ENCODE measurements at places on chromosomes 7 and 10.

- DNase-seq = no peak
Observed at GRCh38 chr10:12191715-12192114, 4.0 kb downstream of the NUDT5 start.

- no peak for DNase-seq
Observed at GRCh38 chr7:88314061-88314491, 7.4 kb upstream of the STEAP4 start.

- DNase-seq = peak; percentile 82
Observed at GRCh38 chr10:43931308-43931930, 282.7 kb upstream of the ZNF32 start.

- DNase-seq = peak; percentile 78
Observed at GRCh38 chr7:47795631-47796030, 152.6 kb downstream of the PKD1L1 start.

GRCh38 chr7:1810961-1811849 lies 141.1 kb downstream of the ELFN1 start:
- peak; percentile 43 for DNase-seq

DNA sequence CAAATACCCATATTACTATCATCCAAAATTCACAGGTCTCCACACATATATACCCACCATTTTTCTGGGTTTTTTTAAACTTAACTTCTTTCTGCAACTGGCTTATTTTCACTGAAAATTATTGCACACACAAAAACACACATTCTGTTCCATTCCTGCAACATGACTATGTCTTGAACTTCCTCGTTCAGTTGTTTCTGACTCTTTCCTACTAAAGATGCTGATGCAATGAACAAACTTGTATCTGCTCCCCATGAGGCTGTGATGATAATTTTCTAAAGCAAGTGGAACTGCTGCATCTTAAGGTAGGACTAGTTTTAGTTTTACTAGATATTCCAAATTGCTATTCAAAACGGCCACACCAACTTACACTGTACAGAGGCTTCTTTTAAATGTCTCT lies 77.7 kb downstream of the OSBPL3 start:
- DNase-seq = no peak

DNA sequence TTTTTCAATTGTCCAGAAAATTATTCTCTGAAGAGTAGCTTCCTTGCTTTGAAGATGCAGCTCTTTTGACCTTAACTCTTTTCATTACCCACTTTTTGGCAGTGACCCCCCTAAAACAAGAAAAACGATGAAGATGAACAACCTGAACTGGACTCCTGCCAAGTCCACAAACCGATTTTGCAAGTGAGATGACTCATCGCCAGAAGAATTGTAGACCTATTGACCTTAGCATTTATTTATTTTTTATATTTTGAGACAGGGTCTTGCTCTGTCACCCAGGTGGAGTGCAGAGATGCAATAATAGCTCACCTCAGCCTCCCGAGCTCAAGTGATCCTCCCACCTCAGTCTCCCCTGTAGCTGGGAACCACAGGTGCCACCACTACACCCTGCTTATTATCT lies 859.2 kb downstream of the GATA3 start:
- no peak for DNase-seq

- no peak for DNase-seq
Observed at GRCh38 chr10:59027975-59028655, 148.3 kb upstream of the PHYHIPL start.

DNA sequence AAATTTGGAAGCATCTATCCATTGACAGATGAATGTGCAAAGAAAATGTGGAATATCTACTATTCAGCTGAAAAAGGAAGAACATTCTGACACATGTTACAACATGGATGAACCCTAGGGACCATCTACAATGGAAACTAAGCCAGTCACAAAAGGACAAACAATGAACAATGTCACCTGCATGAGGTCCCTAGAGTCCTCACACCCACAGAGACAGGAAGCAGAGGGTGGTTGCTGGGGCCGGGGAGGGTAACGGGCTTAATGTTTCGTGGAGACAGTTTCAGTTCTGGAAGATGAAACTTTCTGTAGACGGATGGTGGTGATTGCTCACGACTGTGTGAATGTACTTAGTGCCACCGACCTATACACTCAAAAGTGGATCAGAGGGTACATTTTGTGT lies 282.9 kb downstream of the ADARB2 start:
- no peak for DNase-seq

DNA sequence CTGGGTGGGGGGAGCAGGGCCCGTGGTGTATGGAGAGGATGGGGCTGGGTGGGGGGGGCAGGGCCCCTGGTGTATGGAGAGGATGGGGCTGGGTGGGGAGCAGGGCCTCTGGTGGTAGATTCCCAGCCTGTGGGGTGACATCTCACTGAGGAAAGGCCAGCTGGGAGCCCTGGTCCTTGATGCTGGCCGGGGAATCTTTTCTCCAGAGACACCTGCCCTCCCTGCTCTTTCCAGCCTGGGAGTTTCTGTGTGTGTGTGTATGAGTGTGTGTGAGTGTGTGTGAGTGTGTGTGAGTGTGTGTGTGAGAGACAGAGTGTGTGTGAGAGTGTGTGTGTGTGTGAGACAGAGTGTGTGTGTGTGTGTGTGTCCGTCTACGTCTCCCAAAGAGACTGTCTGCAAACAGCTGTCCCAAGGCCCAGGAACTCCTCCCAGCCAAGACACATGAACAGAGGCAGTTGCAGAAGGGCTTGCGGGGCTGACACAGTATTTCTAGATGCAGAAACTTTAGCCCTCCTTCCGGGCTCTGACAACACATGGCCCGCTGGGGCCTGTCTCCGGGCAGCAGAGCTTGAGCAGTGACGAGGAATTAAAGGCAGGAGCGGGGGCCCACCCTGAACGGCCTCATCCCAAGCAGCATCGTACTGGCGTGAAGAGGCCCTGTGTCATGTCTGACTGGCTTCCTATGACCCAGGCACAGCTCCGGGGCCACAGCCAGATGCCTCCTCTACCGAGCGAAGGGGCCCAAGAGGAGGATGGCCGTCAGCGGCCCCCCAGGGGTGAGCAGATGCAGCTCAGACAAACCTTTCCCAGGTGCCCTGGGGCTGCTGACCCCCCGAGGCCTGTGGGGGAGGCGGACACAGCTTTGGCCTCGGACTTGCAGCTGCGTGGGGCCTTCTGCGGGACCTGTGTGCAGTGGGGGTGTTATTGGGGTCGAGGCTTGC lies 24.3 kb downstream of the FAM20C start:
- DNase-seq = no peak

- no peak for DNase-seq
Observed at GRCh38 chr10:64312876-64313275, 791.7 kb downstream of the REEP3 start.

DNA sequence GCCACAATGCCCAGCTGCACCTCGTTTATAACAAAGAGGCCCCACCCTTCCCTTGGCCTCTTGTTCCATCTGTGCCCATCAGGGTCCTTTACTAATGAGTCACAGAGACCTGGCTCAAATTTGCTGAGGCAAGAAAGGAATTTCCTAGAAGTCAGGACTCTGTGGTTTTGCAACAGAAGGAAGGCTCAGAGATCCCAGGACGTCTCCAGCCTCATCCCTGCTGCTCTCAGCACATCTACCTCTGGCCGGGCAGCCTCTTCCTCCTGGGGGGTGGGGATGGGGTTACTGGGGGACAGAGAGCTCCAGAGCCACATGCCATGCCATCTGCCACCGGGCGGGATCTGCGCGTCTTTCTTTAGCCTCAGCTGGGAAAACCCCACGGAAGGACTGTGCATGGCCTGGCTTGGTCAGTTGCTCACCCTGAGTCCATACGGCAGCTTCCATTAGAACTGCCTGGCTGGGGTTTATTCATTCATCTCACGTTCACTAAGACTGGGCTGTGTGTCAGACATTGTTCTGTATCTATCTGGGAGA lies 41.9 kb upstream of the PSMG3 start:
- peak; percentile 92 for DNase-seq
